ENCODE measurements at places on chromosomes 3 and 15.

- DNase-seq, result no peak
Measured at GRCh38 chr3:116974702-116975101, 265.1 kb downstream of the TUSC7 start.

DNA sequence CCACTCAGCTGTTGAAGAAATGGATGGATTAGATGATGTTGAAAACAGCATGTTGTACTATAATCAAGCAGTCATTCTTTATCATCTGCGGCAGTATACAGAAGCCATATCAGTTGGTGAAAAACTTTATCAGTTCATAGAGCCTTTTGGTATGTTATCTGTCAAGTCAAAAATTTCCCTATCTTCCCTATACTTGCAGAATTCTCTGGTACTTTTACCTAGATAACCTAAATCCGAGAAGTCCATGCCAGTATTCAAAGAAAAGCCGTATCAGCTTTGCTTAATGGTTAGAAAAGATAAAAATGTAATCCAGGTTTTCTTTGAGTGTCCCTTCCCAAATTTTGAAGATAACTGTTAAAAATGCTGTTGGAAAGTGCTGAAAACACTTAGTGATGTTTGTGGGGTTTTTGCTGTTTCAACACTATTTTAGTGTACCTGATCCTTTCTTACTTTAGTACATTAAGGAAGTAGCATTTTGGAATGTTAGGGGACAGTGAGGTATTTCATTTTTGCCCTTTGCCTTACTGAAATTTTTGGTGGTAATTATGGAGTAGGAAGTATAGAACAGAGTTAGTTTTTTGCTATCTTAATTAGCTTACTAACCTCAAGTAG lies 23.8 kb downstream of the CNOT10 start:
- no peak for DNase-seq

GRCh38 chr3:32208447-32208846 lies 30.0 kb upstream of the CMTM8 start:
- no peak for DNase-seq

- no peak for DNase-seq
Measured at GRCh38 chr3:174959556-174960065, 100.5 kb downstream of the NAALADL2 start.
